Activated naive CD8-positive, alpha-beta T cell treated with anti-CD3 and anti-CD28 coated beads, Interleukin-2, amount 50 U/mL, for 24 hours (primary cell): ENCODE measurements at places on chromosomes 1 and 21.

GRCh38 chr1:209774592-209774991 is 9.8 kb downstream of the C1orf74 start:
- H3K36me3 ChIP-seq: peaks cover 54% of the 10 kb centered on the region
- DNase-seq: no peak
- H3K4me3 ChIP-seq: no peak overlapping the region

- H3K36me3 ChIP-seq: no peaks in the 10 kb centered on the region
- peaks cover 2% of the 10 kb centered on the region for H3K27me3 ChIP-seq
- H3K4me3 ChIP-seq: no peak overlapping the region
- peaks cover 4% of the 10 kb centered on the region for H3K4me1 ChIP-seq
- no peak for DNase-seq
Observed at GRCh38 chr1:54695764-54696163, 19.9 kb upstream of the TTC4 start.

DNA sequence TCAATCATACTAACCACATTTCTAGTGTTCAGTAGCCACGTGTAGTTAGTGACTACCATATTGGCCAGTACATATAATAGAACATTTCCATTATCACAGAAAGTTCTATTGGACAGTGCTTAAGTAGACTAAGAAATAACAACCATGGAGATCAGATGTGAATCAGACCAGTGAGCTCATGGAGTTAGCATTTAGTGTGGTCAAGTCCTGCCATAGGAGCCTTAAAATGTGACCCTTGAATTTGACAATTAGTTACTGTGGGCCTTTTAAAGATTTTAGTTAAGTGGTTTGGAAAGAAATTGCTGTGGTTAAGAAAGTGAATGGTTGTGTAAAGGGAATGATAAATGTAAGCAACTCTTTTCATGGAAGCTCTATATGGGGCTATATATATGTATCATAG is 123.4 kb downstream of the POU2F1 start:
- H3K36me3 ChIP-seq: peaks cover 2% of the 10 kb centered on the region
- no peaks in the 10 kb centered on the region for H3K27me3 ChIP-seq
- H3K4me3 ChIP-seq: no peak overlapping the region

DNA sequence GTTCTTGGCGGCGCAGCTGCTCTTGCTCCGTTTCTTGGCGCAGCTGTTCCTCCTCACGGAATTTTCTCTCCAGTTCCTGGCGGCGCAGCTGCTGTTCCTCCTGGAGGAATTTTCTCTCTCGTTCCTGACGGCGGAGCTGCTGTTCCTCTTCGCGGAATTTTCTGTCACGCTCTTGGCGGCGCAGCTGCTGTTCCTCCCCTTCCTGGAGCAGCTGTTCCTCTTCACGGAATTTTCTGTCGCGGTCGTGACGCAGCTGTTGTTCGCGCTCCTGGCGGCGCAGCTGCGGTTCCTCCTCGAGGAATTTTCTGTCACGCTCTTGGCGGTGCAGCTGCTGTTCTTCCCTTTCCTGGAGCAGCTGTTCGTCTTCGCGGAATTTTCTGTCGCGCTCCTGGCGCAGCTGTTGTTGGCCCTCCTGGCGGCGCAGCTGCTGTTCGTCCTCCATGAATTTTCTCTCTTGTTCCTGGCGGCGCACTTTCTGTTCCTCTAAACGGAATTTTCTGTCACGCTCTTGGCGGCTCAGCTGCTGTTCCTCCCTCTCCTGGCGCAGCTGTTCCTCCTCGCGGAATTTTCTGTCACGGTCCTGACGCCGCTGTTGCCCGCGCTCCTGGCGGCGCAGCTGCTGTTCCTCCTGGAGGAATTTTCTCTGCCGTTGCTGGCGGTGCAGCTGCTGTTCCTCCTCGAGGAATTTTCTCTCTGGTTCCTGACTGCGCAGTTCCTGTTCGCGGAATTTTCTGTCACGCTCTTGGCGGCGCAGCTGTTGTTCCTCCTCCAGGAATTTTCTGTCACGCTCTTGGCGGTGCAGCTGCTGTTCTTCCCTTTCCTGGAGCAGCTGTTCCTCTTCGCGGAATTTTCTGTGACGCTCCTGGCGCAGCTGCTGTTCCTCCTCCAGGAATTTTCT is 7.0 kb downstream of the TCHH start:
- no peaks in the 10 kb centered on the region for H3K4me1 ChIP-seq
- peaks cover 22% of the 10 kb centered on the region for H3K27me3 ChIP-seq
- H3K27ac ChIP-seq: no peak overlapping the region
- H3K36me3 ChIP-seq: peaks cover 2% of the 10 kb centered on the region

- H3K27ac ChIP-seq: no peak within 1 kb of the TSS
- DNase-seq: no peak
- no peaks in the 10 kb centered on the region for H3K36me3 ChIP-seq
- no peaks in the 10 kb centered on the region for H3K4me1 ChIP-seq
Observed at GRCh38 chr1:161238039-161238473, at the start of gene NR1I3. NR1I3 (minus strand) TSS chr1:161238203; CDS start chr1:161236565, 1,638 bp downstream.

GRCh38 chr1:223886516-223886921 is 40.8 kb upstream of the TP53BP2 start:
- H3K27me3 ChIP-seq: peaks cover 3% of the 10 kb centered on the region
- H3K4me3 ChIP-seq: no peak overlapping the region
- H3K4me1 ChIP-seq: no peaks in the 10 kb centered on the region
- no peak for DNase-seq
- no peaks in the 10 kb centered on the region for H3K36me3 ChIP-seq

GRCh38 chr1:177817937-177818875 is 151.7 kb downstream of the SEC16B start:
- H3K27ac ChIP-seq: no peak overlapping the region
- no peak for DNase-seq
- H3K36me3 ChIP-seq: no peaks in the 10 kb centered on the region
- peaks cover 3% of the 10 kb centered on the region for H3K27me3 ChIP-seq

GRCh38 chr1:55825461-55825860 is 610.3 kb upstream of the USP24 start:
- no peak overlapping the region for H3K27ac ChIP-seq
- H3K36me3 ChIP-seq: no peaks in the 10 kb centered on the region
- H3K27me3 ChIP-seq: peaks cover 3% of the 10 kb centered on the region
- H3K4me3 ChIP-seq: no peak overlapping the region
